Memory B cell (primary cell): ENCODE measurements at places on chromosomes 1 and 21.
A peak's percentile ranks its signal among the peaks of the same experiment; 100 is the strongest.

GRCh38 chr1:118142546-118142945 lies 42.5 kb downstream of the SPAG17 start:
- no peaks in the 10 kb centered on the region for H3K4me1 ChIP-seq
- no peak for DNase-seq
- no peaks in the 10 kb centered on the region for H3K36me3 ChIP-seq
- no peak overlapping the region for H3K4me3 ChIP-seq

GRCh38 chr1:209584231-209584672 lies 738 bp downstream of the CAMK1G start:
- H3K36me3 ChIP-seq, result no peaks in the 10 kb centered on the region
- peaks cover 2% of the 10 kb centered on the region for H3K27me3 ChIP-seq
- DNase-seq, result no peak
- H3K4me3 ChIP-seq, result no peak overlapping the region
- no peak overlapping the region for H3K27ac ChIP-seq

GRCh38 chr1:58881471-58881994 lies 97.7 kb upstream of the JUN start:
- no peaks in the 10 kb centered on the region for H3K36me3 ChIP-seq
- no peak overlapping the region for H3K4me3 ChIP-seq
- no peak overlapping the region for H3K27ac ChIP-seq
- H3K27me3 ChIP-seq, result peaks cover 1% of the 10 kb centered on the region
- H3K4me1 ChIP-seq, result peaks cover 12% of the 10 kb centered on the region

GRCh38 chr1:44261171-44261817 lies 48.0 kb downstream of the DMAP1 start:
- H3K27ac ChIP-seq, result no peak overlapping the region
- DNase-seq, result no peak
- peaks cover 11% of the 10 kb centered on the region for H3K36me3 ChIP-seq
- H3K27me3 ChIP-seq, result no peaks in the 10 kb centered on the region

DNA sequence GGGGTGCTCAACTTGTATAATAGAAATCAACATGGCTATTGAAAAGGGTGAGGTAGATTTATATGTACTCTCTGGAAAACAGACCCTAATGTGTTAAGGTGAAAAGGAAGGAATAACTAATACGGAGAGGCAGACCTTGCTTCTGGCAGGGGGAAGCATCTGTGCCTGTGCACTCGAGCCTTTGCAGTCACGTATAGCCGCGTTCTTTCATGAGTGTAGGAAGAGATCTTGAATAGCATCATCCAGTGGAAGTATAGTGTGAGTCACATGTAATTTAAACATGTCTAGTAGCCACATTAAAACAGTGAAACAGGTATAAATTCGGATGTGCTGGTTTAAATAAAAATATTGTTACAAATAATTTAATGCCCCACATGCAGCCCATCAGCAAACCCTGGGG lies 3.0 kb downstream of the A3GALT2 start:
- no peak overlapping the region for H3K4me3 ChIP-seq
- DNase-seq, result no peak
- peaks cover 21% of the 10 kb centered on the region for H3K27me3 ChIP-seq

- H3K27ac ChIP-seq, result no peak overlapping the region
- peaks cover 8% of the 10 kb centered on the region for H3K27me3 ChIP-seq
Measured at GRCh38 chr21:17436626-17437111, 76.2 kb upstream of the CXADR start.

- H3K36me3 ChIP-seq, result no peaks in the 10 kb centered on the region
- DNase-seq, result no peak
- H3K27ac ChIP-seq, result no peak overlapping the region
- peaks cover 10% of the 10 kb centered on the region for H3K27me3 ChIP-seq
Measured at GRCh38 chr1:39898191-39898590, 3.5 kb downstream of the MYCL start.

- no peaks in the 10 kb centered on the region for H3K27me3 ChIP-seq
- H3K4me3 ChIP-seq, result no peak overlapping the region
- peaks cover 5% of the 10 kb centered on the region for H3K36me3 ChIP-seq
- H3K4me1 ChIP-seq, result peaks cover 9% of the 10 kb centered on the region
- no peak overlapping the region for H3K27ac ChIP-seq
- no peak for DNase-seq
Measured at GRCh38 chr1:10616696-10617095, 141.9 kb downstream of the PEX14 start.

DNA sequence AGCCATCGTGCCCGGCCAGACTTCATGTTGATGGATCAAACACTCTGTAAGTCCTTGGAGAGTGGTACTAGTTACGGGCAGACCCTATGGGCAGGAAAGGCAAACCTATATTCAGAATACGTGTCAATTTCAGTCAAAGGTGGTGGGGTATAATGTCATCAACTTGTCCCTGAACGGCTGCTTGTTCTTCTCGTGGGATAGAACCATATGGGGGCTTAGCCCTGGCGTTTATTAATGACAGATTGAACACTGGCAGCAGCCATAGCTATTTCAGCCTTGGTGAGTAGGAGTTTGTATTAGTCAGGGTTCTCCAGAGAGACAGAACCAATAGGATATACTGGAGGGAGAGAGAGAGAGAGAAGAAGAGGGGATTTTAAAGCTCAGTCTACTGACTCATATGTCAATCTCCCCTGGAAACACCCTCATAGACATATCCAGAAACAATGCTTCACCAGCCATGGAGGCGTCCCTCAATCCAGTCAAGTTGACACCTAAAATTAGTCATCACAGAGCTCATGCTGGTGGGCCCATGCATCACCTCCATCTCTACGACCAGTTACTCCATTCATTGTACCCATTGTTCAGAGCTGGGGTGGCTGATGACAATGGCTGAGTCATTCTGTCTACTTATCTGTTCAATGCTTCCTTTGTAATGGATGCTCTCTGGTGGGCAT lies 16.1 kb upstream of the AQP10 start:
- H3K4me3 ChIP-seq, result no peak overlapping the region
- H3K36me3 ChIP-seq, result no peaks in the 10 kb centered on the region
- no peak for DNase-seq
- H3K27ac ChIP-seq, result no peak overlapping the region
- no peaks in the 10 kb centered on the region for H3K4me1 ChIP-seq

DNA sequence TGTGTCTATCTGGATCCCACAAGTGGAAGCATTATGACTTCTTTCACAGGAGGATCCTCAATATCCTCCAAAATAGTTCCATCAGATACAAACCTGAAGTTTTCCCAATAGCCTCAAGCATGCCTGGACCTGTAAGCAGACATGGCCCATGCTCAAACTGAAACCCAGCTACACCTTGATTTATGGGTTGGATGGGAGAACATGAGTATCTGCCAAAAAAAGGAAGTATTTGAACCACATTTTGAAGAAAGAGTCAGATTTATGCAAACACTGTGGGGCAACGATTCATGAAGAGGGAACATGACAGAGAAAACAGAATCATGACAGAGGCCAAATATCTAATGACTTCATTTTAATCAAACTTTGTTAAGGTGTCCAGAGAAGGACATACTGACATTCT lies 351.0 kb upstream of the NFIA start:
- no peaks in the 10 kb centered on the region for H3K36me3 ChIP-seq
- no peaks in the 10 kb centered on the region for H3K4me1 ChIP-seq
- no peak overlapping the region for H3K27ac ChIP-seq
- no peak overlapping the region for H3K4me3 ChIP-seq
- no peak for DNase-seq

DNA sequence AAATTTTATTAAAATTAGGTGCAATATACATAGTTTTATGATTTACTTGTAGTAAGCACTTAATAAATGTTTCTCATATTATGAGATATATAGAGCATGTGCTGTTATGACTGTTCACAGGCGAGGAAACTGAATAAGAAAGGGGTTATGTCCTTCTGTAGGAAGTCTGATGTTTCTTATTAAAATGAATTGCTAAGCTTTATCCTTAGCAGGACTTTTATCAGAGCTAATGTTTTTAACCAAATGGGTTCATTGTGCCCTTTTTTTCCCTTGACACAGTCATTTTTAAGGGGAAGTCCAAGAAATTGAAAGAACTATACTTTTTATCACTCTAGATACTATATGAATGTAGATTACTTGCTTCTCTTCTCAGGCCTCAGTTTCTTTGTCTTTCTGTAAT lies 285.2 kb downstream of the PTPRC start:
- no peaks in the 10 kb centered on the region for H3K27me3 ChIP-seq
- no peak overlapping the region for H3K27ac ChIP-seq
- no peaks in the 10 kb centered on the region for H3K36me3 ChIP-seq
- no peak overlapping the region for H3K4me3 ChIP-seq
- H3K4me1 ChIP-seq, result peaks cover 13% of the 10 kb centered on the region
- DNase-seq, result no peak

GRCh38 chr1:24929398-24930259 lies 447 bp downstream of the RUNX3 start:
- H3K36me3 ChIP-seq, result peaks cover 3% of the 10 kb centered on the region
- DNase-seq, result peak; percentile 62
- H3K4me1 ChIP-seq, result peaks cover 48% of the 10 kb centered on the region
- H3K27me3 ChIP-seq, result no peaks in the 10 kb centered on the region
- peak overlapping the region; percentile 97 for H3K4me3 ChIP-seq

DNA sequence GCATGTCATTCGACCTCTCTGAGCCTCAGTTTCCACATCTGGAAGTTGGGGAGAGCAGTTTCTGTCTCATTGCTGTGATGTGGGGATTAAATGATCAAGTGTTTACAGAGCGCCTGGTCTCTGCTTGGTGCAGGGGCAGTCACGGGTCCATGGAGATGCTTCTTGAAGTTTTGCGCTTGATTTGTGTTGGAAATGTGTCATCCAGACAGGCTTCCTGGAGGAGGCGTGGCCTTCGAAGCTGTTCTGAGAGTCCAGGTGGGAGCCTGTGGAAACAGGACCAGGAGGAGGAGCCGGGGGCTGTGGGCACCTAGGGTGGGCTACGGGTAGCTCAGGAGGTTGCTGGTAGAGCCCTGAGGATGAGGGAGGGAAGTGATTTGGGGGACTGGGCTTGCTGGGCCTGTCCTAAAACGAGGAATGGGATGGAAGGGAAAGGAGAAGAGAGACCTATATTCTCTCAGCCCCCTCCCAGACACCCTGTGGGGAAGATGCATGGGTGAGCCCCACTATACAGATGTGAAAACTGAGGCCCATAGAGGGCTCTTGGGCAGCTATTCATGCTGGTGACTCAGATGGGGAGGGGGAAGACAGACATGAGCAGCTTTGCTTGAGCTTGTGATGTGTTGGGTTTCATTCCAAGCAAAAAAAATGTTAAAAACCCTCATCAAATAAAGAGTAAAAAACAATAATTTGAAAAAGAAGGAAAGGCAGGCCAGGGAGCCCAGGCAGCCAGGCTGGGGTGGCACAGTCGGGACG lies 107.2 kb upstream of the WNT4 start:
- H3K36me3 ChIP-seq, result no peaks in the 10 kb centered on the region
- no peak for DNase-seq
- no peak overlapping the region for H3K4me3 ChIP-seq
- peaks cover 4% of the 10 kb centered on the region for H3K4me1 ChIP-seq
- H3K27ac ChIP-seq, result no peak overlapping the region

- no peak overlapping the region for H3K27ac ChIP-seq
- H3K27me3 ChIP-seq, result peaks cover 11% of the 10 kb centered on the region
- H3K4me1 ChIP-seq, result no peaks in the 10 kb centered on the region
Measured at GRCh38 chr1:184210862-184211261, 159.3 kb downstream of the TSEN15 start.

GRCh38 chr21:41488080-41488479 lies 19.9 kb downstream of the TMPRSS2 start:
- H3K4me1 ChIP-seq, result no peaks in the 10 kb centered on the region
- H3K4me3 ChIP-seq, result no peak overlapping the region
- peaks cover 12% of the 10 kb centered on the region for H3K27me3 ChIP-seq
- no peaks in the 10 kb centered on the region for H3K36me3 ChIP-seq

DNA sequence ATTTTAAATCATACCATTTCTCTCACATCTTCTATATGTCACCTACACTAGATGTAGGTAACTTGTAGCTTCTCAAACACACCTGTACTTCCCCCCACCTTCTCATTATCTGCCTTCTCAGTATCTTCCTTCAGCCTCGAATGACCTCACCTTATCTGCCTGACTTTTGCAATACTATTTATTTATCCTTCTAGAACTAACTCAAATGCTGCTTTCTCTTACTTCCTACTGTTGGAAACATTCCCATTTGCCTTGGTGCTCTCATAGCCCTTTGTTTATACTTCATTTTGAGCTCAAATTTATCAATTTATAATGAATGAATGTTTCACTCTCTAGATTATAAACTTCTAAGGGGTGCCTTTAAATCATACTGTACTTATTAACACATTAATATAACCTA lies 50.4 kb upstream of the KIAA1614 start:
- H3K27ac ChIP-seq, result peak overlapping the region; percentile 14
- H3K27me3 ChIP-seq, result no peaks in the 10 kb centered on the region
- no peak for DNase-seq
- peaks cover 8% of the 10 kb centered on the region for H3K36me3 ChIP-seq

GRCh38 chr1:177998696-177999631 lies 29.1 kb upstream of the SEC16B start:
- no peak overlapping the region for H3K4me3 ChIP-seq
- no peak overlapping the region for H3K27ac ChIP-seq
- H3K4me1 ChIP-seq, result no peaks in the 10 kb centered on the region
- no peaks in the 10 kb centered on the region for H3K36me3 ChIP-seq

- no peak overlapping the region for H3K4me3 ChIP-seq
- peaks cover 6% of the 10 kb centered on the region for H3K27me3 ChIP-seq
- DNase-seq, result no peak
- H3K27ac ChIP-seq, result no peak overlapping the region
- H3K4me1 ChIP-seq, result peaks cover 2% of the 10 kb centered on the region
Measured at GRCh38 chr1:23251812-23252211, 34.5 kb upstream of the HTR1D start.

- no peaks in the 10 kb centered on the region for H3K27me3 ChIP-seq
- DNase-seq, result no peak
- H3K36me3 ChIP-seq, result no peaks in the 10 kb centered on the region
- H3K4me1 ChIP-seq, result no peaks in the 10 kb centered on the region
Measured at GRCh38 chr1:171467626-171468025, 17.7 kb upstream of the PRRC2C start.

- no peak for DNase-seq
- H3K4me3 ChIP-seq, result peak overlapping the region; percentile 4
- no peaks in the 10 kb centered on the region for H3K27me3 ChIP-seq
- peaks cover 13% of the 10 kb centered on the region for H3K4me1 ChIP-seq
- peak overlapping the region; percentile 19 for H3K27ac ChIP-seq
Measured at GRCh38 chr1:243287652-243288051, 31.8 kb downstream of the SDCCAG8 start.

- no peak overlapping the region for H3K27ac ChIP-seq
- H3K27me3 ChIP-seq, result peaks cover 19% of the 10 kb centered on the region
- H3K36me3 ChIP-seq, result no peaks in the 10 kb centered on the region
- H3K4me1 ChIP-seq, result no peaks in the 10 kb centered on the region
Measured at GRCh38 chr21:41631564-41632461, 123.9 kb upstream of the TMPRSS2 start.

- peak overlapping the region; percentile 91 for H3K4me3 ChIP-seq
- H3K36me3 ChIP-seq, result peaks cover 2% of the 10 kb centered on the region
- DNase-seq, result no peak
- H3K27me3 ChIP-seq, result no peaks in the 10 kb centered on the region
- H3K4me1 ChIP-seq, result peaks cover 18% of the 10 kb centered on the region
Measured at GRCh38 chr1:53015508-53015860, 46.5 kb upstream of the PODN start.
